Astrocyte of the hippocampus (primary cell): ENCODE measurements at places on chromosomes 2 and 18.

- DNase-seq, result no peak
Measured at GRCh38 chr2:145584353-145584752, 1064.4 kb upstream of the ZEB2 start.

DNA sequence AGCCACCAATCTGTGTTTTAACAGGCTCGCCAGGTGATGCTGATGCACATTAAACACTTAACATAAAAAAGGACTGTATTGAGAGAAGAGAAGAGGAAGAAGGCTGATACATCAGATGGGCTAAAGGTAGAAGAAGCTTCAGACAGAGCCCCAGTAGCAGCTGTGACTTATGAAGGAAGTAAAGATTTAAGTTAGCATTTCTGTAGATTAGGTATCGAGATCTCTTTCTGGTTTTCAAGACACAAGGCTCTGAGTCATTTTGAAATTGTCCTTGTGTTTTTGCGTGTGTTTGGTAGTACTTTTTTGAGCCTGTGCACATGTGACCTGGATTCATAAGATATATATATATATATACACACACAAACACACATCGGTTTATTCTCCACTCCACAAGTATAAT is 40.6 kb upstream of the GCFC2 start:
- no peak for DNase-seq

- no peak for DNase-seq
Measured at GRCh38 chr2:106995556-106995955, 109.6 kb upstream of the ST6GAL2 start.

DNA sequence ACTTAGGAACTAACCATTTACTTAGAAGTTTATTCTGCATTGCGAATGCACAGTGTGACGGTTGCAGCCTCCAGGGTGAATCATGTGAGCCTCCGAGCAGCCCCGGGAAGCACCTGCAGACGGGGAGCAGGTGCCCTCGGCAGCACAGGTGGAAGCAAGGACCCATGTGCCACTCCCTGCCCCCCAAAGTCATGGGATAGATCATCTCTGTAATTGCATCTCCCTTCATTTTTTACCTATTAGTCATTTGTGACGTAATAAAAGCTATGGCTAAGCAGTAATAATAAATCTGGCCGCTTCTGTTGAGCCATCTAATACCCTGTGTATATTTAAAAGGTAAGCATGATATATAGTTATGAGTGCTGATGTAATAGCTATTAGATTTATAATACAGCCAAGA is 97.2 kb downstream of the PTGR3 start:
- DNase-seq, result no peak

- DNase-seq, result no peak
Measured at GRCh38 chr2:106232638-106233349, 38.7 kb upstream of the UXS1 start.

GRCh38 chr2:19841918-19842693 is 59.7 kb downstream of the TTC32 start:
- no peak for DNase-seq

DNA sequence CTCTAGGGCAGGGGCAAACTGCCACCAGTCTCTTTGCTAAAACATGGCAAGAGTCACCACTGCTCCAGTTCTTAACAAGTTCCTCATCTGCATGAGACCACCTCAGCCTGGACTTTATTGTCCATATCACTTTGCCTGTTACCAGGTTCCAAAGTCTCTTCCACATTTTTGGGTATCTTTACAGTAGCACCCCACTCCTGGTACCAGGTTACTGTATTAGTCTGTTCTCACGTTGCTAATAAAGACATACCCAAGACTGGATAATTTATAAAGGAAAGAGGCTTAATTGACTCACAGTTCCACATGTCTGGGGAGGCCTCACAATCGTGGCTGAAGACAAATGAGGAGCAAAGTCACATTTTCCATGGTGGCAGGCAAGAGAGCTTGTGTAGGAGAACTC is 5.5 kb upstream of the DPP4 start:
- DNase-seq, result no peak

DNA sequence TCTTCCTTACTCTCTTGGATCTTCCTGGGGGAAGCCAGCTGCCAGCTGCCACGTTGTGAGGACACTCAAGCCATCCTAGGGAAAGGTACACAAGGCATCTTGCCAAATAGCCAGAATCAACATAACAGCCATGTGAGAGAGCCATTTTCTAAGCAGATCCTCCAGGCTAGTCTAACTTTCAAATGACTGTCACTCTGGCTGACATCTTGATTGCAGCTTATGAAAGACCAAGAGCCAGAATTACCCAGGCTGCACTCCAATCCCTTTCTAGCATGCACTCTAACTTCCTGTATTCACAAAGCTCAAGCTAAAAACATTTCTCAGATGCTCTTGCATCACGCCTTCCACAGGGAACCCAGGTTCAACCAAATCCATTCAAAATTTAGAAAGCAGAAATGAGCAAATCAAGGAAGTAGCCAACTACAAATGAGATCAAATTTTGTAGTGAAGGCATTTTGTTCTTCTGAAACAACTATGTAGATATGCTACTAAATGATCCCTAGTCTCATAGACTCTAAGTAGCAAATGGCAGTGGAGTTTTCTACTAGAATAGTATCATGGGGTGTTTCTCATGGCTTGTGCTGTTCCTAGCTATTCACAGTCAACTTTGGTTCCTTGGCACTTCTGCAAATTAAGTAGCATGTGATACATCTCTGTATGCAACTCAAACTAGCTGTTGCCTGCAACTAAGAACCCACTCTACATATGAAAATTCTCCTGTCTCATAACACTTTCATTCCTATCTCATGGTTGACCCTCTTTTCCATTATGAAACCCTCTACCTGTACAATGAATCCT is 281.9 kb downstream of the ZEB2 start:
- DNase-seq, result no peak
